ENCODE measurements at places on chromosomes 5 and 9. TPM values are rescaled to one million over a fixed set of nuclear protein-coding genes. Genes with fewer than 3 reads are reported as not detected.

GRCh38 chr5:14445013-14445412, 136.6 kb upstream of the OTULINL start:
- peak; percentile 53 for DNase-seq

DNA sequence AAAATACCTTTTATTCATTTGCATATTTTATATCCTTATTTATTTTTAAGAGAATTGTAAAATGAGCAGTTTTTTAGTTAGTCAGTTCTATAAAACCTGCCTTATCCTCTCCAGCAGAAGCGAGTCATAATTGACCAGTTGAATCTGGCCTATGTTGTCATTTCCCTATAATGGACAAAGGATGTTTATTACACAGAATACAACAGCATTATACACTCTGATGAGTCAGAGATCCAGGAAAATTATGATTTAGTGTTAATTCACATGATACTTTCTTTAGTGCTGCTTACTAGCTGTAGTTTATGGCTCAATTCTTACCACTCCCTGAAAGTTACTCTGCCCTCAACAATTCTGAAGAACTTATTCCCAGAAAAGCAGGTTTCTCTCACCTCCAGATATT, 26.8 kb upstream of the LURAP1L start:
- DNase-seq: peak; percentile 59

DNA sequence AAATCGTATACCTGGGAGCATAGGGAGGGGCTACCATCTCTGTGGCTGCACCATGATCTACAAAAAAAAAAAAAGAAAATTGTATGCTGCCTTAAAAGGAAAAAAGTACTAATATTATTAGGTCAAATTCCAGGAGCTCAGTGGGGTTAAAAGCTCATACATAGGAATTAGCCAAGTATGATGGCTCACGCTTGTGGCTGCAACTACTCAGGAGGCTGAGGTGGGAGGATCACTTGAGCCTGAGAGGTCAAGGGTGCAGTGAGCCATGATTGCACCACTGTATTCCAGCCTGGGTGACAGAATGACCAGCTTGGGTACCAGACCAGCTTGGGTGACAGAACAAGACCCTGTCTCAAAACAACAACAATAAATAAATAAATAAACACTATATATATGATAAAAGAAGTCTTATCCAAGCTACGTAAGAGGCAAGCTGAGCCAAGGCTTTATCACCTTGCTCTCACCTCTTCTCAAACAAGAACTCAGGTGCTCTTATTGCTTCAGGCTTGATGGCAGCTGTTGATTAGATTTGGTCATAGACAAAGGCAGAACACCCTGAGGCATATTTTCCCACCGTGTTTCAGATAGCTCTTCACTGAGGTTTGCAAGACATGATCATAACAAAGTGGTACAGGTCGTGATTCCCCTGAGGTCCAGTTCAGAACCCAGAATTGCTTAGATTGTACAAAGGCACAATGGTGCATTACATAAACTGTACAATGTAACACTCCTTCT, 3.3 kb upstream of the FBXW11 start:
- no peak for DNase-seq

GRCh38 chr9:68493541-68493940, 47.1 kb downstream of the TMEM252 start:
- no peak for DNase-seq

- DNase-seq: no peak
These were observed 121.7 kb upstream of the FAM120A start for GRCh38 chr9:93329629-93330280.

GRCh38 chr9:134915046-134915985, 2.4 kb downstream of the FCN1 start:
- DNase-seq: no peak

- peak; percentile 60 for DNase-seq
These were observed 95.2 kb upstream of the CAST start for GRCh38 chr5:96566833-96567587.

GRCh38 chr5:146872188-146872587, 6.4 kb downstream of the PPP2R2B start:
- DNase-seq: no peak

DNA sequence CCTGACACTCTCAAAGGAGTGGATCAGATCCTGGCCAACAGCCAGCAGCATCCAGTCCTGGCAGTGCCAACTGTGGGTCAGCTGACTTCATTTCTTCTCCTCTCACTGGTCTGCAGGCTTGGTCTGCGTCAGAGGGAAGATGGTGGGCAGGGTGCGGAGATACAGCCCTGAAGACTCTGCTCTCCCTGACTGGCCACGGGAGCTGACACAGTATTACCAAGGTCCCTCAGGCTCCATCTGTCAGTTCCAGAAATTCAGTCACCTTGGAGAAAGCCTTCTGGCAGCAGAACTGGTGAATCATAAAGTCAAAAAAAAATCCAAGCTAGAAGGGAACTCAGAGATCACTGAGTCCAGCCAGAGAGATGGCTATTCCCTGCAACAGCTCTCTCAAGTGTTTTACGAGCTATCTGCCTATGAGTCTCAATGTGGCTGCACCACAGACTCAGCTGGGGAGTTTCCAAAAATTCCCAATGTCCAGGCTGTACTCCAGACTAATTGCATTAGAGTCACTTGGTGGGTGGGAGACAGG, 27.9 kb downstream of the C1QTNF2 start:
- DNase-seq: peak; percentile 60

DNA sequence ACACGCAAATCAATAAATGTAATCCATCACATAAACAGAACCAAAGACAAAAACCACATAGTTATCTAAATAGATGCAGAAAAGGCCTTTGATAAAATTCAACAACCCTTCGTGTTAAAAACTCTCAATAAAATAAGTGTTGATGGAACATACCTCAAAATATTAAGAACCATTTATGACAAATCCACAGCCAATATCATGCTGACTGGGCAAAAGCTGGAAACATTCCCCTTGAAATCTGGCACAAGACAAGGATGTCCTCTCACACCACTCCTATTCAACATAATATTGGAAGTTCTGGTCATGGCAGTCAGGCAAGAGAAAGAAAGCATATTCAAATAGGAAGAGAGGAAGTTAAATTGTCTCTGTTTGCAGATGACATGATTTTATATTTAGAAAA, 1946.3 kb upstream of the CDH9 start:
- DNase-seq: no peak

GRCh38 chr5:1464096-1464446, 18.8 kb upstream of the SLC6A3 start:
- DNase-seq: no peak

DNA sequence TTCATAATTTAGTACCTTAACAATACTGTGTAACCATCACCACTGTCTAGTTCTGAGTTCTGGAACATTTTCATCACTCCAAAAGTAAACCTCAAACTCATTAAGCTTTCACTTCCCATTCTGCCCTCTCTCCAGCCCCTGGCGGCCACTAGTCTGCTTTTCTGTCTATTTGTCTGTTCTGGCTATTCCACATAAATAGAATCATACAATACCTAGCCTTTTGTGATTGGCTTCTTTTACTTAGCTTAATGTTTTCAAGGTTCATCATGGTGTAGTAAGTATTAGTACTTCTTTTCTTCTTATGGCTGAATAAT, 138.7 kb downstream of the RAPGEF6 start:
- no peak for DNase-seq

GRCh38 chr9:134349936-134350335, 23.7 kb downstream of the RXRA start:
- no peak for DNase-seq

Gene PCDHA9
- total RNA-seq: 0.49 TPM

Gene GDF9
- 0.18 TPM for total RNA-seq

Gene DRD1
- total RNA-seq: 0.18 TPM

Gene KCNV2
- total RNA-seq: not detected

Data from fibroblast of the aortic adventitia (primary cell).